Neuronal stem cell (in vitro differentiated cells): ENCODE measurements at places on chromosomes 12 and 14.

GRCh38 chr14:59803052-59803540, 67.5 kb downstream of the RTN1 start:
- DNase-seq = no peak

DNA sequence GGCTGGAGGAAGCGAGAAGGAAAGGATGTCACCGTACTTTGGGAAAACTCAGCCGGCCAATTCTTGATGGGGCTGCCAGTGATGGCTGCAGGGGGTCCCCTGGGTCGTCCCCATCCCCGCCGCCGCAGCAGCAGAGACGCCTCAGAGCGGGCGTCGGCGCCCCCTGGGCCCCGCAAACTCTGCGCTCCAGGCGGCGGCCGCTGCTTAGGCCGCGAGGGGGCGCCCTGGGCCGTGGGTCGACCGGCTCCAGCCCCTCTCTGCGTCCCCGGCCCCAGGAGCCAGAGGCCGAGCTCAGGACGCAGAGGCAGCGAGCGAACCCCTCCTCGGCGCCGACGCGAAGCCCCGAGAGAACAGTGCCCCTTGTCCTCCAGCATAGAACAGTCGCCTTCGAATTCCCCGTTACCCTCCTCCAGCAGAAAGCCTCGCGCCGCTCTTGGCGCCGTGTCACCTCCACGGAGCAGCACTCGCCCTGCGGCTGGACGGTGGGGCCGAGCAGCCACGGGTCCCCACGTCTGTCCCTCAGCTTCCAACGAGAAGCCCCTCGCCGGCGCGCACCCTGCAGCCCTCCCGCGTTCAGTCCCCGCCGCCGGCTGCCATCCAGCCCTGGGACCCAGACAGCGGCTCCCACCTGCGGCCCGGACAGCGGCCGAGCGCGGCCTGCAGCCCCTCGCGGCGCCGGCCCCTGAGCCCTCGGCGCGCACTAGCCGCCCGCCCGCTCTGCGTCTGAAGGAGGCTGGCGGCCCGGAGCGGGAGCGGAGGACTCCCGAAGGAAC, 106.6 kb downstream of the PRICKLE1 start:
- DNase-seq = peak; percentile 86

DNA sequence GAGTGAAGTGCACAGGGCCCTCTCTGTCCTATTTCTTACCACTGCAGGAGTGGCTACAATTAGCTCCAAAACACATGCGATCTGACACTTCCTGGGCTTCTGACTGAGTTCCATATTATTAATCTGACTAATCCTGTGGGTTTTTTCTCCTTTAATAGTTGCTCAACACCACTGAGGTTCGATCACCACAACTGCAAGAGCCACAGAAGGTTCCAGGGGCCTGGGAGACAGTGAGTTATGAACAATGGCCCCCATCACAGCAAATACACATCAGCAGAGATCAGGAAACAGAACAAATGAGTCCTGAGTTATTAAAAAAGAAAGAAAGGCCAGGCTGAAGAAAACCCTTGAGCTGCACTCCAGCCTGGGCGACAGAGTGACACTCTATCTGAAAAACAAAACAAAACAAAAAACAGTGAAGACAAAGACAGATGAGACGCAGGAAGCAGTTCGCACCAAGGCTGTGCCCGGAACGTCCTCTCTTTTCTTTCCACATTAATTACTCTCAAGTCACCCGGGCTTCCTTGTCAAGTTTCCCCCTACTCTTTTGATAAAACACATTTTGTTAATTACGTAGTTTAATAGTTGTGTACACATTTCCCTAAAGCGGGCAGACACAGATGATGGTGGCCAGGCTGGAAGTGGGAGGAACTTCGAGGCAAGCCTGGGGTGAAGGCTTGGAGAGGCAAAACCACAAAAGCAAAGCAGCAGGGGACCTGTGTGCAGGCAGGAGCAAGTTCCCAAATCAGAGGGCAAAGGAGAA, 42.7 kb downstream of the CDC42BPB start:
- peak; percentile 26 for DNase-seq

DNA sequence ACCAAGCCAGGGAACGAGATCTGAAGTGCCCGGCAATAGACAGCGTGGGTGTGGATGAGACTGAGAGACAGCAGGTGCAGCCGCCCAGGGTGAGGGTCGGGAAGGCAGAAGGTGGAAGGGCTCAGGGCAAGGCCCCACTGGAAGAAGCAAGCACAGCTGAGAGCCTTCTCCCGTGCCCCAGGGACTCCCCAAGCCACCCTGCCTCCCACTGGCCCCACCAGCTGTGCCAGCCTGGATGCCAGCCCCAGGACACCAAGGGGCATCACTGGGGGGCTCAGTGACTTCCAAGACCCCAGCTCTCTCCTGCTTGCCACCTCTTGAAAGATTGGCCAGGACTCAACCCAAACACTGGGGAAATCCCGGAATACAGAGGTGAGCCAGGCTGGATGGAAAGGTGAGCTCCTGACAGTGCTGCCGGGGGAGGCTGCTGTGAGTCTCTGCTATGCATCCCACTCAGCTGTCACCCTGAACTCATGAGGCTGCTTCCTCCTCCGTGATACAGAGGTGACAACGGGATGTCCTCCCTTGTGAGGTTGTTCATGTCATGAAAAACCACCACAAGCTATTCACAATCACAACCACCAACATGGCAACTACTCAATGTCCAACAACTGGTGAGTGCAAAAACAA, 13.8 kb downstream of the TESC start:
- DNase-seq = no peak

GRCh38 chr12:109020796-109021380, at the start of gene SVOP:
TSS of gene SVOP (minus strand) at chr12:109021068. CDS start at chr12:109020868, 200 bp downstream.
- peak; percentile 94 for DNase-seq

- no peak for DNase-seq
These were observed 3.6 kb downstream of the SLC4A8 start for GRCh38 chr12:51428256-51428655.

DNA sequence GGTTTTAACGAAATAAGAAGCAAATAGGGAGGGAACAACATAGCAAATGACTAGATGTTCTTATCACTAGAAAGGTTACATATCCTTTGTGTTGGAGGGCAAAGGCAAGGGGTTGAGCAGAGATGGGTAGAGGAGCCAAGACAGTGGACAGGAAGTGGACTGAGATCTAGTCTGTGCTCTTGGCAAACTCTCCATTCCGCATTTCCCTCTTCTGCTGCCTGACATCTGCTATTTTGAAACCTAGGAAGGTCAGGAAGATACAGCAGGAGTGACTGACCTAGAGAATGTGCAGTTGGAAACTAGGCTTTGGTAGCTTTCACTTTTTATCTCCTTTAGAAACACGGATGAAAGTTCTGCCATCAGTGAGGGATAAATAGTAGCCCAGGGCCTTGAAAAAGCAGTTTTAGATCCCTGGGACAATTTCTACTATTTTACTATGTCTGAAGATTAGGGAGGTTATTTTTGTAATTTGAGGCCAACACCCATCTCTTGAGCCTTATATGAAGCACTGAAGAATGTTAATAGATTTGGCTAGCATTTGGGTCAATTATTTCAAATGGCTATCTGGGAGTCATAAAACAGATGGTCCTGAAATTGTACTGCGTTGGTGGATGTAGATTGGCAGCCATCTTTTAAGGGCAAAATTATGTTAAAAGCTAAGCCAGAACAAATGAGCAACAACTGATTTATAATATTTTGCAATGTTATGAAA, 410.3 kb downstream of the PCNX1 start:
- DNase-seq = no peak

DNA sequence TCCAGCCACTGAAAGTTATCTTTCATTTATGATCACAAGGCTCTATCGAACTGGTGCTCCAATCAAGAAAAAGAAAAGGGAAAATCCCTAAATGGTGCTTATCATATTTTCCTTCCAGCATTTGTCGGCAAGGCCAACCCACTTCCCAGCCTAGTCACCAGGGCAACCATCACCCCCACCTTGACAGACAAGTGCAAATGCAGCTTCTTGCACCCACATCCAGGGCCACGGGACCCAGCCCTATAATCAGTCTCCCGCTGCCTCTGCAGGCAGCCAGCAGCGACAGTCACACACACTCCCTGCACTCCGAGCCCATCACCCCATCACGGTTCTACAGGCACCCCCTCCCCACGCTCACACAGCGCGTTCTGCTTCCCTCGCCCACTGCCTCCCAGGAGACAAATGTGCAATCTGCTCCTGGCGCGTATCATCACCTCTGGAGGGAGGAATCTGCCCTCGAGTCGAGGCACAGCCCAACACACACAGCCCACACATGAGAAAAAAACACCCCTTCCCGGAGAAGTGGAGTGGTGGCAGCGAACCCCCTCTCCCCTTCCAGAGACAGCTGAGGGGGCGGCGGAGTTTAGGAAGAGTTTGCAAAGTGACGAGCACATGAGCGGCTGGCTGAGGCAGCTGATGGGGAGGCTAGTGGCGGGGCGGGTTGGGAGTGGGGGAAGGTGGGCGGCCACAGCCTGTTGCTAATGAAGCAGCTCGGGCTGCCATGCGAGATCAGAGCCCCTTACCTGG, 9.3 kb upstream of the PPP4R4 start:
- no peak for DNase-seq

- no peak for DNase-seq
These were observed 6.7 kb upstream of the CD163L1 start for GRCh38 chr12:7450667-7451066.

DNA sequence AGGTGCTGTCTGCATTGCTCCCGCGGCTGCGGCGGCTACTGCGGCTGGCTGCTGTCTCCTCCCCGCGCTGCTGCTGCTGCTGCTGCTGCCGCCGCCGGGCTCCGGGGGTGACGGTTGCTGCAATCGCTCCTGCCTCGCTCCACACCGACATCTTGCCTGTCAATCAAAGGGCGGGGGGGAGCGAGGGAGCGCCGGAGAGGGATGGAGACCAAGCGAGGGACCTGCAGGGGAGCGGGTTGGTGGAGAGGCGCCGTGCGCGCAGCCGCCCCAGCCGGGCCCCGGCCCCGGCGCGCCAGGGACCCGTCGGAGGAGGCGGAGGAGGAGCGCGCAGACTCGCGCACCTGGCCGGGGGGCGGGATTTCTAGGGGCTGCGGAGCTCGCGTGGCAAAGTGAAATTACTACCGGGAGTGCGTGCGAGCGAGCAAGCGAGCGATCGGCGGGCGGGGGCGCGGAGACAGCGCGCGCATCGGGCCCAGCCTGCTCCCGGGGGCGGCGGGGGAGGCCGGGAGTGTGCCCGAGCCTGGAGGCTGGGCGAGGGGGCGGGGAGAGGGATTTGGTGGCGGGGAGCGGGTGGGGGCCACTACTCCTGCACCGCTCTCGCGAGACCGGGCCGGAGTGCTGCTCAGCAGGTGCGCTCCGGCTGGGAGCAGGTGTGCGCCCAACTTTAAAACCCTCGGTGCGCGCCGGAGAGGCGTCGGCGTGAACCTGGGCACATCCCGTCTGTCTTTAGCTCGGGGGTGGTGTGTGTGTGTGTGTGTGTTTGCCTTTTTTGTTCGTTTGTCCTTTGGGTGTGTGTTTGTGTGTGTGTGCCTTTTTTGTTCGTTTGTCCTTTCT, at the start of gene KSR2:
KSR2 (minus strand) TSS at position 165 of the 834 bp plus-strand sequence. CDS start 735 bp downstream, outside the sequence.
- DNase-seq = peak; percentile 84

- DNase-seq = no peak
These were observed 93.2 kb downstream of the NKX2-1 start for GRCh38 chr14:36426836-36427235.

DNA sequence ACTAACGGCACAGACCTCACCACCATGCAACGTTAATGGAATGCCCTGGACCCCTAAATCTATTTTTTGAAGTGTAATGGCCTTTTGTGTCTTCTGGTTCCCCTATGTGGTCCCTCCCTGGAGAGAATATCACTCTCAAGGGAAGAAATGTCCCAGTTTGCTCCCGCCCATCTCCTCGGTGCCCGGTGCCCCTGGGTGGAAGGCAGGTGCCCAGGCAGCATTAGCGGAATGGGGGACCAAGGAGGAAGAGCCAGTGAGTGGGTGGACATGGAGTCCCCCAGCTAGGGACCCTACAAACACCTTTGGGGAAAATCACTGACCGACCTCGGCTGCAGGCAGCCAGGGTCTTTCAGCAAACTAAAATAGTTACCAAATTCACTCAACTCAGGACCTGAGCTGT, 212.1 kb upstream of the RTL1 start:
- DNase-seq = no peak
